T1000 (cell line): ENCODE measurements at places on chromosomes 12 and 14.

DNA sequence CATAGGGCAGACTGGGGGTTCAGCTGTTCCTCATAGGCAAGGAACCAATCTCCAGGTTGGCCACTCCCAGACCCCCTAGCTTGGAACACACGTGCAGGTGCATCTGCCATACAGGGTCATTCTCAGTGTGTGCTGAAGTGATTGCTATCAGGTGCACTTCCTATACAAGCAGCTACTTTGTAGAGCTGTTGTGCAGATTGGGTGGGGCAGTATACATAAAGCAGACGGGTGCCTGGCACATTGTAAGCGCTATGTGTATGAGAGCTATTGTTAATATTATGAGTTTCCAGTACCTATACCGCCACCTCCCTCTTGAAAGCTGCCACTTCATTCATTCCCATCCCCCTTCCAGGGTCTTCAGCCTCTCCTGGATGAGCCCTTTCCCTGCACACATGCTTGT, 17.3 kb downstream of the IRF2BPL start:
- DNase-seq, result no peak

DNA sequence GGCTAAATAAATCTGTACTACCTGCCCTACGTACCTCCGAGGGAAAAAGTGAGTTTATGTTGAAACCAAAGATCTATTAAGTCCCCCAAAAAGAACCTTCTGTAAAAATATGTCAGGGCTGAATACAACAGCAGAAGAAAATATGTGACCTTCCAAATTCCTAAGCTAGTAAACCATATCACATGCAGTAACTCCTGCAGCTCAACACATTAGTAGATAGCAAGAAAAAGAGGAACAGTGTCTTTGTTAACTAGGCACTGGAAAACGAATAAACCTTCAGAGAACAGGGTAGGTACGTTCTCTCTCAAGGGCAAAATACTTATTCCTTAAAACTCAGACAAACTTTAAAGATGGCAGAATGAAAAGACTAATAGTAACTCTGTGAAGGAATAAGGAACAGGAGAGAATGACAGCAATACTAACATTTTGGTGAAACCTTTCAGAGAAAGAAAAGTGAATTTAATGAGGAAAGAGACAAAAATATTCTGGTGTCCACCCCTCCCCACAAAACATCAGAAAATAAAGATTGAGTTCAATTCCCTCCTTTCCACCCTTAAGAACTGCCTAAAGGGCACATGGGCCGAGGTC, 18.0 kb downstream of the CBX5 start:
- no peak for DNase-seq

- no peak for DNase-seq
Observed at GRCh38 chr12:82146740-82147139, 211.4 kb downstream of the CCDC59 start.

DNA sequence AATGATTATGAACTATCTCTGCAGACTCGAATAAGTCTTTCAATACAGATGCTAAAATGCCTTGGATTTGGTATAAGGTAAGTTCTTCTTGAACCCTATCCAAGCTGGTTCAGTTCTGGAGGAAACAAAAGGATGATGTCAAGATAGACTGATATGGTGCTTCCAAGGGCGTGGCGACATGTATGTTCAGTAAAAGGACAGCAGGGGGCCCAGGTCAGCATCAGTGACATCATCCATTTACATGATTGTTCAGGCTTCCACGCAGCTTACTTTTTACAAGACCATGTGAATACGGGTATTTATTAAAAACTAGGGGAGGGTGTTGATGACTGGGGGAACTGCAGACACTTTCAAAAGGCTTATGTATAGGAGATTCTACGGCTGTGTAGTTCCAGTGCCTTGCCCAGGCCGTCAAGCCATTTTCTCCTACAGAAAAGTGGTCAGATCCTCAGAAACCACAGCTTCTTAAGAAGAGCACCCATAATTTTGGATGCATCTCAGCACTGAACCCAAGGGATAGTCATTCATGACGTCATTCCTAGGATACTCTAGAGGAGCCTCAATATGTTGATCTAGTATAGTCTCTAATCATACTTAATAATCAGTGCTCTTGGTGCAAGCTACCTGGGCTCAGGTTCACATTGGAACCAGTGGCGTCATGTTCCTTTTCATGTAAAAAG, 527.7 kb downstream of the FUT8 start:
- no peak for DNase-seq

DNA sequence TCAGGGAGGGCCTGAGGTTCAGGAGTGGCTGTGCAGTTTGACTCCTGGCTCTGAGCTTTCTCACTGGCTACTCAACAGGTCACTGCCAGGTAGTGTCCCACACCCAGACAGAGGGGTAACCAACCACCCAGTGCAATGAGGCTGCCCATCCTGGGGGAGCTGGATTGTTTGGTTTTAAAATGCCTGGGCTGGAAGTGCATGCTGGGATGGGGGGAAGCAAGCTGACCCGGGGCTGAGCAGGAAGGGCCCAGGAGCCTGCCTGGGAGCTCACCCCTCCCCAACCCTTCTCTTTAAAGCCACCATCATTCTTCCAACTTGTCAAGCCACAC, 12.6 kb upstream of the ABHD12B start:
- DNase-seq, result no peak

DNA sequence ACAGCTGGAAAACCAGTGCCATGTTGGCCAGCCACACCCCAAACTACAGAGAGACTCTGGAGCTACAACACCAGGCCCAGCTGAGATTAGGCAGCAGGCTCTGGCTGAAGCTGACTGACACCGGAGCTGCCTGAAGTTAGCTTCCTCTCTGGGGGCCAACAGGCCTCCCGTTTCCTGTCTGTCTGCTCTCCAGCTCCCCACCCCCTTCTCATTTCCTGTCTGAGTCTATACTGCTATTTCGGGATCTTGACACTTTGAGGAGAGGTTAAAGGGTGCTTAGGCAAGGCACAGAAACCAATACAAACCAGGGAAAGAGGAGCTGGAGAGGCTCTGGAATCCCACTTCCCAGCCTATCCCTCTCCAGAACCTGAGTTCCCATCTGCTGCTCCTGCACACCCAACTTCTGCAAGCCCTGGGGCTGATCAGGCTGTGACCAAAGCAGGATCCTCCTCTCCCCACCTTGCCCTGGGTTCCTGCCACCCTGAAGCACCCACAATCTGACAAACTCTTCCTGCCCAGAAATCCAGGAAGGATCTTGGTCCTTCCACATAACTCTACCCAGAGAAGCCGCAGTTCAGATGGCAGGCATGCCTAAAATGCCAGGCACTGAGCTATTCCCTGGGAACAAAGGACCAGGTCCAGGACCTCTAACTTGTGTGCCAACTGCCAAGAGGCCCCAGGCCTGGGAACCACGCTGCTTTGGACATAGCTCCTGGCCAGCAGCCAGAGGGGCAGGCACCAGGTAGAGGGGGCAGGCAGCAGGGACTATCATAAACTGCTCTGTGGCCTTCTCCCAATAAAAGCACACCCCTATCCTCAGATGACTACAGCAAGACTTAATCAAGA, 39.9 kb downstream of the PRPF40B start:
- no peak for DNase-seq

- DNase-seq, result no peak
Observed at GRCh38 chr14:105456736-105457617, 17.6 kb upstream of the CRIP2 start.
